SJCRH30 (cell line): ENCODE measurements at places on chromosomes 7 and 10.

DNA sequence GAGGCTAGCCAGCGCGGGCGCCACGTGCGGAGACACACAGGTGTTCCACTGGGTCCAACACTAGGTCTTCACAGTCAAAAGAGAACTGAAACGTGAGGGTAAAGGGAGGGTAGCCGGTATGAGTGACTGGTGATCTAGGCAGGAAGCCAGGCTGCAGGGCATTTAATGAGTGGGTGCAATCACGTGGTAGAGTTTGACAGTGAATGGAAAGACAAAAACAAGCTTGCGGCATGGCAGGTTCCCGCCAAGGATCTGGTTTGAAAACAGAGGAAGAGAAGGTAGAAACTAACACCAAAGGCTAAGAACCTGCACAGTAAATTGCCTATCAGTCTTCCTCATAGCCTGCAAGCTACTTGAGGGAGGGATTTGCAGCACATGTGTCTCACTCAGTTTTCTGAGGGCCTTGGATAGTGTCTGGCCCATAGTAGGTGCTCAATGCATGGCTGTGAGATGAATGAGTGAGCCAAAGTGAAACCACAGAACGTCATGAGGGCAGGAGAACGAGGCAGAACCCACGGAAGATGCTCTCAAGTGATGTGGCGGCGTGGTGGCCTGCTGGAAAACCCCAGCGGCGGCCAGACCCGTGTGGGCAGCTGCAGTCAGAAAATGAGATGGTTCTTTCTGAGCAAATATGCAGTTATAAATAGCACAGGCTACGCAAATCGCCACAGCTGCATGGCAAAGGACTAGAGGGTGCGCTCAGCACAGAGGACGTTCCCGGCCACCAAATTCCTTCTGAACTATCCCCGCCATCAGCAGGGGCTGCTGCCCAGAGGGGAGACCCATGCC, 183.6 kb upstream of the NFE2L3 start:
- peak; percentile 23 for DNase-seq

- DNase-seq: no peak
Observed at GRCh38 chr7:73726083-73726466, 6.6 kb upstream of the STX1A start.

- DNase-seq: peak; percentile 36
Observed at GRCh38 chr10:102090772-102091171, 25.6 kb downstream of the HPS6 start.

DNA sequence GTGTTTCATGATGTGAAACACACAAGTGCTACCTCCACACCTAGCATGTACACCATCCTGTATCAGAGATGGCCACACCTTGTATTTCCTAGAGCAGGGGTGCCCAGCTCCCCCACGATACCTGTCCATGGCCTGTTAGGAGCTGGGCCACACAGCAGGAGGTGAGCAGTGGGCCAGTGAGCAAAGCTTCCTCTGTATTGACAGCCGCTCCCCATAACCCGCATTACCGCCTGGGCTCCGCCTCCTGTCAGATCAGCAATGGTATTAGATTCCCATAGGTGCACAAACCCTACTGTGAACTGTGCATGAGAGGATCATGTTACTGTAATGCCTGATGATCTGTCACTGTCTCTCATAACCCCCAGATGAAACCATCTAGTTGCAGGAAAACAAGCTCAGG, 145.6 kb upstream of the RNF32 start:
- DNase-seq: no peak
